ENCODE measurements at places on chromosomes 13 and 19.

GRCh38 chr13:20882206-20882605 is 20.3 kb downstream of the XPO4 start:
- no peak for DNase-seq

GRCh38 chr19:30111021-30111855 is 169.2 kb downstream of the URI1 start:
- DNase-seq, result no peak

GRCh38 chr13:20126541-20127261 is 34.2 kb downstream of the GJA3 start:
- no peak for DNase-seq

DNA sequence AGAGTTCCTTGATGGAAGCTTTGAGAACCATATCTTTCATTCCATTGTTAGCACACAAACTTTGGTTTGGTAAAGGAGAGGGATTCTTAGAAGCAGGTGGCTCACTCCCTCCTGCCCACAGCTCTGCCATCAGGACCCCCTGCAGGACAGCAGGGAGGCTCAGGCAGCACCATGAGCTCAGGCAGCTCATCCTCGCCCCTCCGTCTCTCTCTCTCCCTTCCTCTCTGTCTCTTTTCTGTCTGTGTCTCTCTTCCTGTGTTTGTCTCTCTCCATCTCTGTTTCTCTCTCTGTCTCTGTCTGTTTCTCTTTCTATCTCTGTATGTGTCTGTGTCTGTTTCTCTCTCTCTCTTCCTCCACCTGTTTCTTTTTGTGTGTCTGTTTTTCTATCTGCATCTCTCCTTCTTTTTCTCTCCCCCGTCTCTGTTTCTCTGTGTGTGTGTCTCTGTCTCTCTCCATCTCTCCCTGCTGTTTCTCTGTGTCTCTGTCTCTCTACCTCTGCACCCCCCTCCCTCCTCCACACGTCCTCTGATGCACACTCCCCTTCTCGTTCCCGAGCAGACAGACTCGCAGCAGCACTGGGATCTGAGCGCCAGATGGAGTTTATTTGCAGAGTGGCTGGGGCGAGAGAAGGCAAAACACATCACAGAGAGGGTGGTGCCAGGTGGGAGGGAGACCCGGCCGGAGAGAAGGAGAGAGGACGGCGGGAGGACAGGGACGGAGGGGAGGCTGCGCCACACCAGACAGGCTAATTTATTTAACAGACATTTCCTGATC is 8.7 kb downstream of the SBK2 start:
- DNase-seq, result no peak

DNA sequence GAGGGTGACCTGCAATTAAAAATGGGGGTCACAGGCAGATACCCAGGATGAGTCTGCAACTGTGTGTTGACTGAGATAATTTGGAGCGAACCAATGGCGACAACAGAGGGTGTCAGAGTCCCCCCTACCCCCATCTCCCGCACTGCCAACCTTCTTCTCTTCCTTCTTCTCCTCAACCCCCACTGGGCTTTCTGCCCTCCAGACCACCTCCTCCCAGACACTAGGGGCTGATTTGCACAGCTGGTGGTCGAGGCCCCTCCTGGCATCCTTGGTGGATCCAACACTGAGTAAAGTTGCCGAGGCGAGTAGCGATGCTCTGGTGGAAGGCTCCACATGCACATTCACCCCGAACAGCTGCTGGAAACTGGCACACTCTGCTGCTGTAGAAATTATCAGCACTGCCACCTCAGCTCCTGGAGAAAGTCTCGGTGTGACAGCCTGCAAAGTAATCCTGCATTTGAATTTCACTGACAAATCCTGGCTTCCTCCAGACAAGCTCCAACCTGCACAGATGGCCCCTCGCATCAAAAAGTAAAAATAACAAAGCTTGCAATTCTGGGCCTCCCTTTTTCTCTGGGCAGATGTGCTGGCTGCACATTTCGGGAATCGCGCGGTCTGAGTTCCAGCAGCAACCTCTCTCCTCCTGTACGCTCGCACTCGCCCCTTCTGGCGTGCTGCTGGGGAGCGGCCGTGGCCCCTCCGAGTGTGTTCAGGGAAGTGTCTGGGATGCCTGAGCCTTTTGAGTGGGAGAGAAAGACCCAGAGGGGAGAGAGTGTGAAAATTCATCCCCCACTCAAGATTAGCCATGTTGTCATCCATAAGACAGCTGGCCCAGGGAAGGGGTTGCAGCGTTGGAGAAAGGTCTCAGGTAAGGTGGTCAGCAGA is 28.5 kb downstream of the CCNE1 start:
- no peak for DNase-seq

GRCh38 chr19:5487222-5487621 is 32.0 kb downstream of the ZNRF4 start:
- DNase-seq, result no peak

DNA sequence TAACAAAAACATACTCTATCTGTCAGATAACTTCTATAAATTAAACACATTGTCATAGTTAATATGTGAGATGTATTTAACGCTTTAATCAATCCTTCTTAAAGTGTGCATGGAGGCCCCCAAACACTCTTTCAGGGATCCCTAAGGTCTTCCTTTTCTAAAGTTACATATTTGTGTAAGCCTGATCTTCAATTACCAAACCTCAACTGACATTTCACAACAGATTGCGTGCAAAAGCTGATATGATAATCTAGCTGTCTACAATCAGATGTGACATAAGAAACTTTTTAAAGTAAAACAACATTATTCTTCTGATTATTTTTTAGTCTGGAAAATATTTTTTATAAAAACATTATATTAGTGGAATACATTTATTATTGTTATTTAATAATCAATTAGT is 1850.4 kb downstream of the OLFM4 start:
- no peak for DNase-seq

- DNase-seq, result no peak
These were observed 9.2 kb downstream of the CCDC8 start for GRCh38 chr19:46404055-46404752.

- no peak for DNase-seq
These were observed 9.8 kb downstream of the DAZAP1 start for GRCh38 chr19:1417145-1417544.

DNA sequence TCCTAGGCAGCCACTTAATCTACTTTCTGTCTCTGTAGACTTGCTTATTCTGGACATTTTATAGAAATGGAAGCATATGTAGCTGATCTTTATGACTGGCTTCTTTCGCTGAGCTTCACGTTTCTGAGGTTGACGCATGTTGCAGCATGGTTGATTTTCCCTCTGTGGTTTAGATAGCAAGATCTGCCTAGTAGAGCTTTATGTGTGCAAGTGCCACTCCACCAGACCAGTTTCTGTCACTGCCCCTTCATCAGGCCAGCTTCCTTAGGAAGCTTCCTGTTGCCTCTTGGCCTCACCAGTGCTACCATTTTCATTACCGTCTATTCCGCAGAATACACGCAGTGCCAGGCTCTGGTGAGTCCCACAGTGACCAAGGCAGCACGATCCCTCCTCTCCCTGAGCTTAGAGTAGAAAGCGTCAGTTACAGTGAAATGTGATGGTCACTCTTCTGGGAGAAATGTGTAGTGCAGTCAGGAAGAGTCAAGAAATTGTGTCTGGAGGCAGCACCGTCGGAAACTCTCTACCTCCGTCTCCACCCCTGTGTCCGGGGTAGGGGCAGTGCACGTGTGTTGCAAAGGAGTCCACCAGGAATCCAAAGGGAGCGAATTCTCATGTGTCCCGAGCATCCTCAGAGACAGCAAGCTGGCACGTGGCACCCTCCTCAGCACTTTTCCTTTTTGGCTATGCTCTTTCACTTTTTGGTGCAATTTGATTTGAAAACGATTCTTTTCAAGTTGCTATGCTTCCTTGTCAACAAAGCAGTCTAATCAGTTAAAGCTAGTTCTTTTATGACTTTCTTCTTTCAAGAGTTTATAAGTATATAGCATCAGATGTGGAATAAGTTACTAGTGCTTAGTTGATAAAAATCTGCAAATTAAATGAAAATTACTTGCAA is 45.4 kb upstream of the GPR183 start:
- DNase-seq, result no peak

All from NCI-H1436 treated with DMSO at 0.1 percent for 48 hours (cell line).